ENCODE measurements at places on chromosomes 3 and 15. TPM values are rescaled to one million over a fixed set of nuclear protein-coding genes. Genes with fewer than 3 reads are reported as not detected.

The RPL14 gene
- 2,245 TPM for total RNA-seq

The DNAH1 gene
- total RNA-seq: 12.2 TPM

The ANKRD34C gene
- total RNA-seq: not detected

The RTP4 gene
- 4.0 TPM for total RNA-seq

DNA sequence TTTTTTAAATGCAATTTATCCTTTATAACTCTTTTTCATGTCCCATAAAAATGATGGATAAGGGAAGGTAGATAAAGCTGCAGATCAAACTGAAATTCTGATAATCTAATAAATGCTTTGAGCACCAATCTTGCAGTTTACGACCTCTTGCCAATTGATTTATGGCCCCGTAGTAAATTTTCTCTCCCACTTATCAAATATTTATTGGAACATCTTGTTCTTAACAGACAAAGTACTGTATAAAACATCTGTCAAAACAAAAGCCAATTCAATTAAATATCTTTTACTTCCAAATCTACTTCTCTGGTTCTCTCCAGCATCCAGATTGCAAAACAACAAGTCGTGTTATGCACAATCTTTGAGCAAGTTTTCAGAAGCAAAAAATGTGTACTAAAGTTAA lies 34.6 kb downstream of the POLR2M start:
- no peak for DNase-seq
- peaks cover 2% of the 10 kb centered on the region for H3K36me3 ChIP-seq
- no peak overlapping the region for H3K27ac ChIP-seq
- peaks cover 9% of the 10 kb centered on the region for H3K27me3 ChIP-seq
- H3K4me1 ChIP-seq: peaks cover 7% of the 10 kb centered on the region

DNA sequence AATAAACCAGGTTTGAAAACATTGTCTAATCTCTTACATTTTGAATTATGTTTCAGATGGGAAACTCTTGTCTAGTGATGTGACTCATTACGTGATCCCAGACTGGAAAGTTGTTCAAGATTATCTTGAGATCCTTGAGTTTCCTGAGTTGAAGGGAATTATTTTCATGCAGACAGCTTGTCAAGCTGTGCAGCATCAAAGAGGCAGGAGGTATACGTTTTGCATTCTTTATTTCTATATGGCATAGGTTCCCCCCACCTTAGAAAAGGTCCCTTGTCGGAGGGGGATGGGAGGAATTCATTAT lies 1.5 kb downstream of the DIS3L start:
- peak overlapping the region; percentile 89 for H3K4me3 ChIP-seq
- DNase-seq: no peak
- peaks cover 35% of the 10 kb centered on the region for H3K4me1 ChIP-seq
- no peaks in the 10 kb centered on the region for H3K27me3 ChIP-seq
- peak overlapping the region; percentile 89 for H3K27ac ChIP-seq
- H3K36me3 ChIP-seq: peaks cover 23% of the 10 kb centered on the region

GRCh38 chr3:81289676-81290075 lies 471.8 kb downstream of the GBE1 start:
- H3K4me1 ChIP-seq: no peaks in the 10 kb centered on the region
- H3K4me3 ChIP-seq: no peak overlapping the region
- no peaks in the 10 kb centered on the region for H3K27me3 ChIP-seq
- H3K36me3 ChIP-seq: no peaks in the 10 kb centered on the region

GRCh38 chr3:60989626-60990441 lies 261.4 kb downstream of the FHIT start:
- H3K4me1 ChIP-seq: no peaks in the 10 kb centered on the region
- H3K36me3 ChIP-seq: no peaks in the 10 kb centered on the region
- no peaks in the 10 kb centered on the region for H3K27me3 ChIP-seq
- no peak overlapping the region for H3K27ac ChIP-seq
- no peak for DNase-seq

DNA sequence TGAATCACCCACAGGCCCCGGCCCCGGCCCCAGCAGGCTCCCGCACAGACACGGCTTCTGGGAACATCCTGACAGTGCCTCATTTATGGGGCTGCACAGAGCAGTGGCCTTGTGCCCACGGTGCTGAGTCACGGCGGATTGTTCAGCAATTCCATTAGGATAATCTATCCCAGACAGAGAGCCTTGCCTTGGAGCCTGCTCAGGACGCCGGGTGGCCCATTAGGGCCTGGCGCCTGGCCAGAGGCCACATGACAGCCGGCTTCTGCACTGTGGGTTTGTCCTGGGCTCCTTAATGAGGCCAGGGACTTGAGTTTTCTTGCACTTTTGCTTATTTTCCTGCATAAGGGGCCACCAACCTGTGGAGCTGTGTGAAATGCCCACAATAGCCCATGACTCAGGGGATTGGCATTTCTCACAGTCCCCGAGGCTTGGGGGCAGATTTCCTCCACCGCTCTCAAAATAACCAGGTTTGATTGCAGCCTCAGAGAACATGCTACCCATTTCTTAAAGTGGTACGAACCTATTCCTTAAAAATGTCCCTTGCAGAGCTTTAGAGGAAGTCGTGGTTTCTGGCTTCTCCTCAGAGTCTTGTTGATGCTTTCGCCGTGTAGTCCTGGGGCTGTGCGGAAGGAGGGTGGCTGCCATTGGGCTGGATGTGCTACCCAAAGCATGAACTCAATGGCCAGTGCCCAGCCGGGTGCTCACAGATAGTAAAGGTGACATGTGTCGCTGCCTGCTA lies 19.0 kb downstream of the SYNM start:
- no peaks in the 10 kb centered on the region for H3K27me3 ChIP-seq
- no peak overlapping the region for H3K27ac ChIP-seq
- H3K4me3 ChIP-seq: no peak overlapping the region
- H3K4me1 ChIP-seq: no peaks in the 10 kb centered on the region
- H3K36me3 ChIP-seq: no peaks in the 10 kb centered on the region
- DNase-seq: no peak

DNA sequence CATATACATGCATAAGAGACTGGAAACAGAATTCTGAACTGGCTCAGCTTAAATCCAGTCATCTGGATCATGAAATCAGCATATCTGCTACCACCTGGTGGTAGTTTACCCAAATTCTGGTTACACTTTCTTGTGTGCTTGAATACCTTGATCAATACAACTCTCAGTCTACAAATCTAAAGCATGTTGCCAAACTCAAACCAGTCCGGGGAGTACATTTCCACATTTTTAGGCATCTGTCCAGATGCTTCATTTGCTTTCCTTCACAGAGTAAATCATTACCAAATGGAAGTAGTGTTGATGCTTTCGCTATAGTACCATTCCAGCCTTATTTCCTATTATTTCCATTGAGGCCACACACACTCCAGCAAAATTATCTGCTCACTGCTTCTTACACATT lies 126.4 kb downstream of the P2RY1 start:
- no peaks in the 10 kb centered on the region for H3K27me3 ChIP-seq
- DNase-seq: no peak
- no peaks in the 10 kb centered on the region for H3K36me3 ChIP-seq
- no peak overlapping the region for H3K27ac ChIP-seq
- no peaks in the 10 kb centered on the region for H3K4me1 ChIP-seq

Data from activated T-helper 1 cell treated with anti-CD3 and anti-CD28 coated beads, Interleukin-12 subunit alpha, Interleukin-12 subunit beta, Interleukin-2, Interleukin-4 antibody, amounts not matched to agents 30 ng/mL and 10 ng/mL and 1 ng/mL, durations not matched to agents 14 hours and 24 hours and 36 hours (primary cell).